ENCODE measurements at places on chromosomes 1 and 21.

DNA sequence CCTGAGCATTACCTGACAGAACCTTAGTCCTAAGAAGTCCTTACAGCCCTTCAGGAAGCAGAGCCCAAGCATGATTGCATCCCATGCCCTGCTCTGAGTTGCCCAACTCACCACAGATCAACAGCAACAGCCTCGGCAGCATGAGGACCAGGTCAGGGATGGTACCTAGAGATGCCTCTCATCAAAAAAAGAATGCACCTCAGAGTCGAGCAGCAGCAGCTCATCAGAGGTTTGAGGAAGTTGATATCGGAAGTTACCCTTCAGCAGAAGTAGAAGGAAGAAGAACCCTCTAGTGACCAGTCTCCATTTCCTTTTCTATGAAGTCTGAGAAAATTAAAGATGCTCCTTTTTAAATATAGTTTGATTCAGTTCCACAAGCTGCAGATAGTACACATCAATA is at the start of gene FCRL1:
TSS of gene FCRL1 (minus strand) at position 225 of the 400 bp plus-strand sequence. CDS start at position 142, 83 bp downstream.
- DNase-seq: no peak

DNA sequence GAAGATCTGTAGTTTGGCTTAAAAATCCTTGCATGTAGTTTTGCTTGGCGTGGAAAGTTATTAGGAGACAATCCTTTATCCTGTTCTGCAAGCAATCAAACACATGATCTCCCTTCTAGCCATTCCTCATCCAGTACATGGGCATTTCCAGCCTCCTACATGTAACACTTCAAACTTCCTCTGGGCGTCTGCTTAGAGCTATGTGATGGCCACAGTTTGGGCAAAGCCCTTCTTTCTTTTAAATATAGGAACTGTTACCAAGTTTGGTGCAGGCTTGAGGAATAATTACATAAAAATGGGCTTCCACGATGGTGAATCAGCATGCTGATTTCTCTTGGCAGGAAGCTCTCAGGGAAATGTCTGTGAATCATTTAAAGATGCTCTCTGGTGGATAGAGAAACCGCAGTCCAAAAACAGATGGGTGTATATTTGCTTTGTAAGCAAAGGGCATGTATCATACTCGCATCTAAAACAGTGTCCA is 176.9 kb upstream of the FMN2 start:
- DNase-seq: no peak

GRCh38 chr1:68745011-68745410 is 248.1 kb upstream of the DEPDC1 start:
- no peak for DNase-seq

GRCh38 chr1:202742496-202742895 is 32.2 kb upstream of the SYT2 start:
- no peak for DNase-seq

- no peak for DNase-seq
These were observed 18.9 kb upstream of the NID1 start for GRCh38 chr1:236083650-236084385.

DNA sequence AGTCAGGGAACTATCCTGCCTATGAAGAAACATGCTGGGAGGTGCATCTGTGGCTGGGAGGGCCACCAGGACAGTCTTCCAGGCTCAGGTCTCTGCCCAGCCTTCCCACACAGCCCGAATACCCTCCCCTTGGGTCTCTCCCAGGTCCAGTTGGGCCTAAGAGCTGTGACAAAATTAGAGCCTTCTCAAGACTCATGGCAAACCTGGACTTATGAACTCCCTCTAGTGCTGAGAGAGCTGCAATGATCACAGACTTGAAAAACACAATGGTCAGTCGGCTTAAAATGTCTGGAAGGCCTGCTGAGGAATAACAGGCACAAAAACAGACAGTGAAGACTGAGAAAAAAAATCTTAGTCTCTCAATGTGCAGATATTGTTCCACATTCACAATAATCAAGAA is 325.1 kb downstream of the BRINP2 start:
- no peak for DNase-seq

GRCh38 chr1:159005676-159006075 is 4.0 kb upstream of the IFI16 start:
- DNase-seq: no peak

DNA sequence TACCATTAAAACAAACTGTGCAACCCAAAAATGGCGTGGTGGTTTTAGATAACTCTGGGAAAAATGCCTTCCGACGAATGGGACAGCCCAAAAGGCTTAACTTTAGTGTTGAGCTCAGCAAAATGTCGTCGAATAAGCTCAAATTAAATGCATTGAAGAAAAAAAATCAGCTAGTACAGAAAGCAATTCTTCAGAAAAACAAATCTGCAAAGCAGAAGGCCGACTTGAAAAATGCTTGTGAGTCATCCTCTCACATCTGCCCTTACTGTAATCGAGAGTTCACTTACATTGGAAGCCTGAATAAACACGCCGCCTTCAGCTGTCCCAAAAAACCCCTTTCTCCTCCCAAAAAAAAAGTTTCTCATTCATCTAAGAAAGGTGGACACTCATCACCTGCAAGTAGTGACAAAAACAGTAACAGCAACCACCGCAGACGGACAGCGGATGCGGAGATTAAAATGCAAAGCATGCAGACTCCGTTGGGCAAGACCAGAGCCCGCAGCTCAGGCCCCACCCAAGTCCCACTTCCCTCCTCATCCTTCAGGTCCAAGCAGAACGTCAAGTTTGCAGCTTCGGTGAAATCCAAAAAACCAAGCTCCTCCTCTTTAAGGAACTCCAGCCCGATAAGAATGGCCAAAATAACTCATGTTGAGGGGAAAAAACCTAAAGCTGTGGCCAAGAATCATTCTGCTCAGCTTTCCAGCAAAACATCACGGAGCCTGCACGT is 82.1 kb downstream of the PRDM2 start:
- no peak for DNase-seq

DNA sequence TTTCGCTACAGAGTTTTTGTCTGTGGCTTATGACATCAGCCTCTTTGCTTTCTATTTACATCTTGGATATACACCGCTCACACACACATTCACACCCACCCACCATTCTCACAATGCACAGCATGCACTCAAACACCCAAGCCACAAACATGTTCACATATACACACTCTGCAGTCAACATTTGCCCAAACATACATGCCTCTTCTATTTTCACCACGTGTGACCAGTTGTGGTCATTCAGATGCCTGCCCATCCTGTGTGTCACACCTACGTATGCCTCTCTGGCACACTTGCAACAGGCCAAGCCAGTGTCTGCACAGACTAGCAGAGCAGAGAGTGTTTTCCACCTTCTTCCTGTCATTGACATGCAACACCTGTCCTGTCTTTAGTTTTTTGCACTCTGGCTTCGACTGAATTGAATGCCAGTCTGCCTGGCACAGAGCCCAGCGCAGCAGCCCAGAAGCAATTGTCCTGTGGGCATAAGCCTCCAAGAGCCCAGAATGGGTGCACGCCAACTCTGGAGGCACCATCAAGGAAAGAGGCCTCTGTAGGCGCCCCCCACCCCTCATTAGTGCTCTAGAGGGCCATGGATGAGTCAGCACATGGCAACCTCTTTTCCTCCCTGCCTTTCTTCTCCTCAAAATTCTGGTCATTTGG is 37.7 kb upstream of the LRRN2 start:
- DNase-seq: no peak

DNA sequence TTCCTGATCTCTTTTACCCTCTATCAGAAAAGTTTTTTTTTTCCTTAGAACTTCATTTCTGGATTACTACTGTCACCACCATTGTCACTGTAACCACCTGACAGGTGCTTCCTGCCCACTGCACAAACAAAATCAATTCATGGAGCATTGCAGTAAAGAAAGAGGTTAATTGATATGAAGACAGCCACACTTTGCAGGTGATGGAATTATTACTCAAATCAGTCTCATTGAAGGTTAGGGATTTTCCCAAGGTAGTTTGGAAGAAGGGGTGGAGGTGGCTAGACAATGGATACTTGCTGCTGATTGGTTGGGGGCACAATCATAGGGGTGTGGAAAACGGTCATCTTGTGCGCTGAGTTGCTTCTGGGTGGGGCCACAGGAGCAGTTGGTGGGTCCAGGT is 230.8 kb upstream of the CACYBP start:
- DNase-seq: no peak

DNA sequence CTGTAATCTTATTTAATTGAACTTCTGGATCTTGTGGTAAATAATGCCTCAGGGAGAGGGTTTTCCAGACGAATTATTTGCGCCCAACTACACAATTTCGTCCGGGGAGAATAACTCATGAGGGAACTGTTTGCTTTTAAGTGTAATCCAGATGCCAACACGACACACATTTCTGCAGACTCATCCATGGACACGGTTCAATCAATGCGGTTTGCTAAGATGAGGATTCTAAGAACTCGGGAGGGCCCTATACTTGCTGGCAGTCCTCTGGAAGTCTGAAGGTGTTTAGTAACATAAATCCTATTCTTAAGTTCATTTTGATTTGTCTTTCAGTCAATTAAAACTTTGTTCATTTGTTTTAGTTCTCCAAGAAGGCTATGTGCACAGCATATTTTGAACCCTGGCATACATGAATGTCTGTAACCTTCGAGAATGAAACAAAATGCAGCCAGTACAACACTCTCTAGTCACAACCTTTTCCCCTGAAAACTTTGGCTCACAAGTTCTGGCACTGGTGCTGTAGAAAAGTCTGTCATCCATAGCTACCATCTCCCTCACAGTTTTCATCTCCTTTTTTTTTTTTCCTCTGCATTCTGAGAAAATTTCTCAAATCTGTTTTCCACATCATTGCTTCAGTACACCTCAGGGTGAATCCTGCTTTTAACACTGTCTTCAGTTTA is 38.8 kb downstream of the DIPK1A start:
- no peak for DNase-seq

GRCh38 chr1:38839363-38839762 is 20.2 kb downstream of the RRAGC start:
- DNase-seq: no peak

GRCh38 chr1:98360864-98361263 is 300.7 kb upstream of the SNX7 start:
- no peak for DNase-seq

DNA sequence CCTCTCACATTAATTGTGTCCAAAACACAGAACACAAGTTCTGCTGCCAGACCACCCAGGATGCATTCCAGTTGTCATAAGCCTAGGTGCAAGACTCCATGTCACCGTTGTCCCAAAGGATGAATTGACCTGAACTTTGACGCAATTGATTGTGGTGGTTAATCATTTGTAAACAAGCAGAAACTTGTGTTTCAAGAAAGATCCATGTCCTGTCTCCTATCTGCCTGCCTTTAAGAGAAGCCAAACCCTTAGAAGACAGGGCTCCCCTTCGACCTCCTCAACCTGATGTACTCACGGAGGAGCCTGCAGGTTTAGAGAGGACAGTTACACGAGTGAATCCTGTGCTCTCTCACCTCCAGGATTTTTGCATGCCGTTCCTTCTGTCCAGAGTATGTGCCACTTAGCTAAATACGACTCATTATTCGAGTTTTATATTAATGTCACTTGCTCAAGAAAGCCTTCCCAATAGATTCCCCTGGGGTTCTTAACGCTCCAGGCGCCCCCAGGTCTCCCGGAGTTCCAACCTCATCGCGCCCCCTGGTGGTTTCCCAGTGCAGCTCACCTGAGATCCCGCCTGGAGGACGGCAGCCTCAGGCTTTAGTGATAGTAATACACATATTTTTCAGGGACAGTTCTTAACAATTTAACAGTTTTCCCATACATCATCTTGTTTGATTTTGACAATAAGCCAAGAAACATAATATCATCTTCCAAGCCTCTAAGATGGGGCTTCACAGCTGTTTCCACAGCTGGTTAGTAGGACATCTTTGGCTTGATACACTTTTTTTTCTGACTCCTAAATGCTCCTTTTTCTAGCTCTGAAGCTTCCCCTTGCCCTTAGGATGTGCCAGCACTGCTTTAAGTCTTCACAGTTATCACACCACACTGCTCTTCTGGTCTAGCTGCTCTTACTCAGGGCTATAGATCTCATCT is 2.4 kb upstream of the C8B start:
- DNase-seq: no peak

DNA sequence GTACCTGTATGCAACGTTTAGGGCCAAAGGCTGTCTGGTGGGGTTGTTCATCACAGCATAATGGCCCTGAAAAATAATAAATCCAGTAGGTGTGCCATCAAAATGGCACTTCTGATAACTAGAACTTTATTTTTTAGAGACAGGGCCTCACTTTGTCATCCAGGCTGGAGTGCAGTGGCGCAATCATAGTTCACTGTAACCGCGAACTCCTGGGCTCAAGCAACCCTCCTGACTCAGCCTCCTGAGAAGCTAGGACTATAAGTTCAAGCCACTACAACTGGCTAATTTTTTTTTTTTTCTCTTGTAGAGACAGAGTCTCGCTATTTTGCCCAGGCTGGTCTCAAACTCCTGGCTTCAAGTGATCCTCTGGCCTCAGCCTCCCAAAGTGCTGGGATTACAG is 4.7 kb downstream of the SNAPIN start:
- no peak for DNase-seq

DNA sequence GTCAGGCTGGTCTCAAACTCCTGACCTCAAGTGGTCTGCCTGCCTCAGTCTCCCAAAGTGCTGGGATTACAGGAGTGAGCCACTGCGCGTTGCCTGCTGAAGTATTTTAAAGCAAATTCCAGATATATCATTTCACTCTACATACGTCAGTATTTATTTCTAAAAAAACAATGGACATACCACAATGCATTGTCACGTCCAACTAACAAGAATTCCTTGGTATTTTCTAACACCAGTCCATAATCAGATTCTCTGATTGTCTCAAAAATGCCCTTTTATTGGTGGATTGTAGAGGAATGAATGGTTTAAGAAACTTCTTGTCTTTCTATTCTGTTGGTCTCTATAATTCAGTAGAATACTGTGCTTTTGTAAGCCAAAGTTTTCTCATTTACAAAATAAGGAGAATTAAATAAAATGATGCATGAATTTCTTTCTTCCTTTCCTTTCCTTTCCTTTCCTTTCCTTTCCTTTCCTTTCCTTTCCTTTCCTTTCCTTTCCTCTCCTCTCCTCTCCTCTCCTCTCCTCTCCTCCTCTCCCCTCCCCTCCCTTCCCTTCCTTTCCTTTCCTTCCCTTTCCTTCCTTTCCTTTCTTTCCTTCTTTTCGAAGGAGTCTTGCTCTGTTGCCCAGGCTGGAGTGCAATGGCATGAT is 55.8 kb downstream of the VPS13D start:
- no peak for DNase-seq

- DNase-seq: no peak
These were observed 17.7 kb upstream of the KNCN start for GRCh38 chr1:46569116-46569515.

DNA sequence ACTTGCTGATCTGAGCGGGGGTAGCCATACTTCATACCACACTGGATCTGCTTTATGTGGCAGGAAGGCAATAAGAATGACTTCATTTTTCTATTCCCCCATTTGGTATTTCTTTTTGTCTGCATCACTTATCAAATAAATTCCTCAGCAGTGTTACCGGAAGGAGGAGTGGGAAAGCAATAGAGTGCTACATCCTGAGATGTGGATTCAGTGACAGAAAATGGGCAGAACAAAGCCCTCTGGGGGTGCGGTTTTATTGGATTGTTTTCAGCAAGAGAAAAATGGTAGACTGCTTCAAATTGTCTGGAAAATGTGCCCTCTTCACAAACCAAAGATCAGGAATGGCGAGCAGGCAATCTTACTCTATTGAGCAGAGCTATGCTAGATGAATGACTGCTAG is 751.9 kb upstream of the NEGR1 start:
- no peak for DNase-seq
